ENCODE measurements at places on chromosomes 11 and 22. TPM values are rescaled to one million over a fixed set of nuclear protein-coding genes. Genes with fewer than 3 reads are reported as not detected.

The CCDC81 gene
- 1.1 TPM for total RNA-seq

The F2 gene
- not detected for total RNA-seq

The C1QTNF4 gene
- total RNA-seq = 1.8 TPM

The GPR137 gene
- 42.5 TPM for total RNA-seq

The TSGA10IP gene
- not detected for total RNA-seq

- DNase-seq = no peak
Measured at GRCh38 chr22:39898997-39899396, 1.9 kb upstream of the GRAP2 start.

DNA sequence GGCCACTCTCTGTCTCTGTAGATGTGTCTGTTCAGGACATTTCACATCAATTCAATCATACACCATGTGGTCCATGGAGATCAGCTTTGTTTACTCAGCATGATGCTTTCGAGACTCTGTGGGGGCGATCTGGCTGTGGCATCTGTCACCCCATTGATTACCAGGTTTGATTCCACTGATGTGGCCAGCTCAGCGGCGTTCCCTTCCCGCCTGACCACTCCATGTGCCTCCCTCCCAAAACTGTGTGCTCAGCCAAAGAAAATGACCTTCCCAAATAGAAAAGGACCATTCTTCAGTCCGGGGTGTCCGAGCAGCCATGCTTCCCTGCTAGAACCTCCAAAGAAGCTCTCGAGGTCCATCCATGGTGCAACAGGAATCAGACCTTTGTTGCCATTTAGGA is 89.1 kb downstream of the BRD1 start:
- no peak for DNase-seq

DNA sequence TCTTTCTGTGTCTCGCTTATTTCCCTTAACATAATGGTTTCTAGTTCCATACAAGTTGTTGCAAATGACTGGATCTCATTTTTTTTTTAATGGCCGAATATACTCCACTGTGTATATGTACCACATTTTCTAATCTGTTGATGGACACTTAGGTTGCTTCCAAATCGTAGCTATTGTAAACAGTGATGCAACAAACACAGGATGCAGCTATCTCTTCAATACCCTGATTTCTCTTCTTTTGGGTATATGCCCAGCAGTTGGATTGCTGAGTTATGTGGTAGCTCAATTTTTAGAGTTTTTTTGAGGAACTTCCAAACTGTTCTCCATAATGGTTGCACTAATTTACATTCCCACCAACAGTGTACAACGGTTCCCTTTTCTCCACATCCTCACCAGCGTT is 100.4 kb upstream of the CHORDC1 start:
- DNase-seq = no peak

DNA sequence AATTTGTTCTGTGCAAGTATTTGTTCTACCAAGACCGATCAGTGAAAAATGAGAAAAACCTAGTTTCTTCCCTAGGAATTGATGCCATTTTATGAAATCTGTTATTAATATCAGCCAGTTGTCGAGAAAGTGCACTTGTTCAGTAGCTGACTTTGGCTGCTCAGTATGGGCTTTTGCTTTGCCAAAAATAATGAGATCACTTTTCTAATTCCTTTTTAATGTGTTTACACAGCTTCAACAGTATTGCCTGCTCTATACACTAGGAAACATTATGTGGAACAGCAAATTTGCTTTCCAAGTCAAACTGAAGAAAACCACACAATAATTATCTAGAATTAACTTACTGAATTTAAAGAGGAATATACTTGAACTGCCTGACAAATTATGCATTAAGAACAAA is 34.4 kb downstream of the SCUBE2 start:
- peak; percentile 6 for DNase-seq

- DNase-seq = no peak
Measured at GRCh38 chr11:119806064-119806915, 77.3 kb upstream of the NECTIN1 start.

DNA sequence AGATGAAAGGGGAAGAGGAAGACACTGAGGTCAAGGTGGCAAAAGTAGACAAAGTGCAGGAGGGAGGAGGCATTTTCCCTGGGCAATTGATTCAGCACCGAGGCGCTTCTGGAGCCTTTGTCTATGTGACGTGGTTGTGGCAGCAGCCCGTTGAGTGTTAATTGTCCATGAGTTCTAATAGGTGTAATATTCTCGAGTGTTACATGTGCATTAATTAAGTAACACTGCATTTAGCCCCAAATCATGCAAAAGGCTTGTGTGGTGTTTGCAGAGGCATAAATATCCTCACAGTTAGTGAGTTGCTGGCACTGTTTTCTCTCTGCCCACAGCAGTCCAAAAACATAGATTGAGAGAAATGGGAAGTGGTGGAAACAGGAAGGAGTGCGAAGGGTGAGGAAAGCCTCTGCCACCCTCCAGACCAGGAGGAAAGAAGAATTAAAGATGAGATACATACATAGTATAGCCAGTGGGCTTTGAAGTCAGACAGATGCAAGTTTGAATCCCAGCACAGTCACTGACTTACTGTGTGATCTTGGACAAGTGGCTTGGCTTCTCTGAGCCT is 361.2 kb downstream of the MN1 start:
- DNase-seq = no peak

DNA sequence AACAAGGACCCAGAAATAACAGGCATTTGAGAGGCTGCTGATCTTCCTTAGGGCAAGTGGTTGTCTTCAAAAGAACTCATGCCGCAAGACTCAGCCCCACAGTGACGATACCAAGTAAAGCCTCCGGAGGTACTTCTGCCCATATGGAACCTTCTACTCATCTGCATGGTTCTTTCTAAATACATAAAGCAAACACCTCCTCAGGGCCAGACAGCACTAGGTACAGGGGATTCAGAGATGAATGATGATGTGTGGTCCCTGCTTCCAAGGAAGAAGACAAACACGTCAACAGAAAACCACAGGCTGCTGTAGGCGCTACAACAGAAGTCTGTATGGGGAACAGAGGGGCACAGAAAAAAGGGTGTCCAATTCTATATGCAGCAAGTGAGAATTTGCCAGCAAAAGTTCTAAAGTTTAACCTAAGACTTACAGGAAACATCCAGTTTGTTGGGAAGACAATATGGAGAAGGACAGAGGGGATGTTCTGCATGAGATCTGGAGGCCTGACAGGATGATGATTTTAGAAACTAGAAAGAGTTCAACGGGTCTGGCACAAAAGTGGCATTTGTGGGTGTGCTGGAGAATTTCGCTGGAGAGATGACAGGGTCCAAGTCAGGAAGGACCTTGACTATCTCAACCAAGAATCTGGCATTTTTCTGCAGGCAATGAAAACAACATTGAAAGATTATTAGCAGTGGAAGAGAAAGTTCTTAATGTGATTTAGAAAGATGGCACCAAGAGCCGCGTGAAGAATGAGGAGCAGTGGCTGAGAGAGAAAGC is 23.7 kb downstream of the JAML start:
- no peak for DNase-seq

DNA sequence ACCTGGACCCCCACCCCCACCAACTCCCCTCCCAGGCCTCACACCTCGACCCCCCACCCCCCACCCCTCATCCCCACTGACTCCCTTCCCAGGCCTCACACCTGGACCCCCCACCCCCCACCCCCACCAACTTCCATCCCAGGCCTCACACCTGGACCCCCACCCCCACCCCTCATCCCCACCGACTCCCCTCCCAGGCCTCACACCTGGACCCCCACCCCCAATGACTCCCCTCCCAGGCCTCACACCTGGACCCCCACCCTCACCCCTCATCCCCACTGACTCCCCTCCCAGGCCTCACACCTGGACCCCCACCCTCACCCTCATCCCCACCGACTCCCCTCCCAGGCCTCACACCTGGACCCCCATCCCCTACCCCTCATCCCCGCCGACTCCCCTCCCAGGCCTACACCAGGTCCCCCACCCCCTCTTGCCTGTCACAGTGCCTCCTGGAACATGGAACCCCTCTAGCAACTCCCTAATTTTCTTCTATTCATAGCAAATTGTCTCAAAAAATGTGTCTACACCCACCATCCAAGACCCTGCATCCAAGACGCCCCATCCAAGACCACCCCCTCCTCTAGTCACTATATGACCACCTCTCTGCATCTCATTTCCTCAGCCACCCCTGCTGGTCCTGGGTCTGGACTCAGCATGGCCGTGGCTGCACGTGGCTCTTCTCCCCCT is 36.9 kb upstream of the BRSK2 start:
- no peak for DNase-seq
